ENCODE measurements at places on chromosomes 2 and 18.

- no peak for DNase-seq
Measured at GRCh38 chr2:75100801-75101151, 98.5 kb downstream of the TACR1 start.

DNA sequence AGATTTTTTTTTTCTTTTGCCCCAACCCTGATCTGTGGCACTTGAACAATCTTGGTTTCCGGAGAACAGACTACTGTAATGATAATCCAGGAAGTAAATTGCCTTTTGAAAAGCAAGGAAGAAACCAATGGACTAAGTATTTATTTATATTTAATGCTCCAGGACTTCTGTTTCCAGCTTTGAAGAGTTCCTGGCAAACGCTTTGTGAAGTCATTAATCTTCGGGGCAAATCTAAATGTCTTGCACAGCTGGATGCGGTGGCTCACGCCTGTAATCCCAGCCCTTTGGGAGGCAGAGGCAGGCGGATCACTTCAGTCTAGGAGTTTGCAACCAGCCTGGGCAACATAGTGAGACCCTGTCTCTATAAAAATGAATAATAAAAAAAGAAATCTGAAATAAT is 135.1 kb upstream of the GATA6 start:
- no peak for DNase-seq

- DNase-seq = no peak
Measured at GRCh38 chr18:62935994-62936393, 220.7 kb downstream of the PHLPP1 start.

GRCh38 chr2:60299179-60299578 is 254.3 kb downstream of the BCL11A start:
- no peak for DNase-seq

- no peak for DNase-seq
Measured at GRCh38 chr2:216590780-216591179, 42.4 kb upstream of the IGFBP2 start.

GRCh38 chr2:119174216-119174992 is 15.9 kb upstream of the C1QL2 start:
- peak; percentile 59 for DNase-seq

DNA sequence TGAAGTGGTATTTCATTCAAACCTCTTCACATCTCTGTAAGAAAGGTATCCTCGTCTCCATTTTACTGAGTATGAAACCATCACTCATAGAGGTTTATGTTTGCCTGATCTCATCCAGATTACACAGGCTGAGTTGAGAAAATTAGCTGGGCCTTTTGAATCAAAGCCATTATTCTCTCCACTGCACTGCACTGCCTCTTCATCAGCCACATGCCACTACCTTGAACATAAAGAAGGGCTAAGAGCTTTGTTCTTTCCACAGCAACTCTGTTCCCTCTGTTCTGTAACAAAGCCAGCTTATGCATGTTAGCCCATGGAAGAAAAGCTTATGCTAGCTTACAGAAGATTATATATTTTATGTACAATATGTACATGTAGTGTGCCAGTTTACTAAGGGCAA is 362.6 kb upstream of the DLGAP1 start:
- DNase-seq = no peak

- DNase-seq = no peak
Measured at GRCh38 chr2:158499383-158499782, 42.6 kb downstream of the PKP4 start.

GRCh38 chr2:174025271-174026121 is 60.3 kb upstream of the SP3 start:
- peak; percentile 84 for DNase-seq

GRCh38 chr2:196233805-196234475 is 62.6 kb upstream of the STK17B start:
- DNase-seq = no peak

- no peak for DNase-seq
Measured at GRCh38 chr2:228543117-228543516, 361.6 kb upstream of the SPHKAP start.

DNA sequence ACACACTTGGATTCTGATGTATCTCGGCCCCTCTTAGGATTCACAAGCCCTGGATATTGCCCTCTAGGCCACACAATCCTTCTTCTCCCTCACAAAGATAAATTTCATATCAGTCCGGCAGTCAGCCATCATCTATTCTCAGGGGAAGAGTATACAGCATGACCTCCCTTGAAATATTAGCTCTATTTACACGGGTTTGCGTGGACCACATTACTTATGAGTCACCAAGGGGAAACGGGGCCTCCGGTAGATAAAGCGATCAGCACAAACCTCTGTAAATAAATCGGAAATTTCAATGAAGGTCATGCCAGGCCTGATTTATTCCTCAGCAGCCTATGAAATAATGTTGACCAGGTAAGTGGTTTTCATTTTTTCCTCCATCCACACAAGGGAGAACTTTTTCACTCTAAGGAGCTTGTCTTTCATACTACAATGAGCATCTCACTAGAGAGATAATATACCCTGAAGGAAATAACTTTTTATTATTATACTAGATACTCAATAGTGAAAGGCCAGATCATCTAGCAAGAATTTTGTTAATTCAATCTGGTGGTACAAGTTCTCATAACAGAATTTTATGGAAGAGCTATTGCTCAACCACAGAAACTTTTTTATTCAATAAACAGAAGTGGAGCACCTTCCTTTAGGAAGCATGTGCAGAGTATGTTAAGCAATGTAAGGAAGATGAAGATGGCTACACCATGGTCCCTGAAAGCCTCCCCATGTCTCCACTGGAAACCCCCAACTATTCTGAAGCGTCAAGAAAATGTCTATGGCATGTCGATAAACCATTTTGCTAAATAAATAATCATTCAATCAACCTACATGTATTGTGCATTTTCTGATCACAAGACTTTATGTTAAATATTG is 125.2 kb upstream of the PIK3C3 start:
- no peak for DNase-seq

All from HL-60 (cell line).